ENCODE measurements at places on chromosomes 1 and 21.

- peak; percentile 80 for DNase-seq
Observed at GRCh38 chr1:38046884-38047602, 450 bp upstream of the POU3F1 start.

GRCh38 chr1:205704903-205705302 lies 24.6 kb upstream of the SLC45A3 start:
- no peak for DNase-seq

DNA sequence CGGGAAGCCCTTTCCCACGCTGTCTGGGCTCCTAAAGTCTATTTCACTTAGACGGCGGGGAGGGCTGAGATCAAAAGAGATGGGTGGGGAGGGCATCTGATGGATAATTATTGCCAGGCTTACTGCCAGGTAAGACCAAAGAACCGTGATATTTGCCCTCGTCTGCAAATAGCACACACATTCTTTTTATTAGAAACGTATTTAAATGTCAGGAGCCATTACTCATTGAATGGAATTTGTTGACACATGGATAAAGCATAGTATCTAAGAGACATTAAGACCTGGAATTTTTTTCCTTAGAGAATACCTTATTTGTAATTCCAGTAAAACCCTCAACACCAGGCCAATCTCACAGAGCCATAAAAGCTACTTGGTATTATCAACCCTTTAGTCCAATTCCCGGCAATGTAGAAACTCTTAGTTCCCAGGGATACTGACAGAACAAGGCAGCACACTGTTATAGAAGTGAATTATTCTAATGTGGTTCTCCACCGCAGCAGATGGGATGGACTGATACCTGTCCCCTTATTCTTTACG lies 10.6 kb downstream of the URB1 start:
- no peak for DNase-seq

GRCh38 chr1:205812271-205812877 lies 624 bp downstream of the SLC41A1 start:
- DNase-seq = peak; percentile 14

- no peak for DNase-seq
Observed at GRCh38 chr21:37974081-37974480, 57.8 kb upstream of the KCNJ6 start.

- no peak for DNase-seq
Observed at GRCh38 chr21:33123374-33124123, 53.6 kb downstream of the OLIG1 start.

Measured in transverse colon (tissue), 4 donors.